ENCODE measurements at places on chromosomes 5 and 9. TPM values are rescaled to one million over a fixed set of nuclear protein-coding genes. Genes with fewer than 3 reads are reported as not detected.

The DPYSL3 gene
- 329 TPM for total RNA-seq

The FAM221B gene
- total RNA-seq: not detected

DNA sequence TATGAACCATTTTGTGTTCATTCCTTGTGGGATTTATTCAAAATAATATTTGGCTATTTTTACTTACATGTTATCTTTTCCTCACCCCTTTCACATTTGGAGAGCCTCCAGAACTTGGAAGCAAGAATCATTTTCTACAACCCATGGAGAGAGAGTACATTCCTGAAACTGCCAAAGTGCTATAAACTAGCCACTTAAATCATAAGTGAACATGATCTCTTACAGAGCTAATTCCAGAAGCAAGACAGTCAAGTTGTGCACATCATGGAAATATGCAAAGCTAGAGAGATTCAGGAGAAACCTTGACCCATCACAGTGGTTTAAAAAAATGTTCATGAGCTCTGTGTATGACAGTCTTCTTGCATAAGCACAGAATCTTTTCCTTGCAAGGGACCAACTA is 883.6 kb upstream of the C9orf72 start:
- no peaks in the 10 kb centered on the region for H3K27me3 ChIP-seq
- H3K27ac ChIP-seq: no peak overlapping the region
- H3K4me3 ChIP-seq: no peak overlapping the region

DNA sequence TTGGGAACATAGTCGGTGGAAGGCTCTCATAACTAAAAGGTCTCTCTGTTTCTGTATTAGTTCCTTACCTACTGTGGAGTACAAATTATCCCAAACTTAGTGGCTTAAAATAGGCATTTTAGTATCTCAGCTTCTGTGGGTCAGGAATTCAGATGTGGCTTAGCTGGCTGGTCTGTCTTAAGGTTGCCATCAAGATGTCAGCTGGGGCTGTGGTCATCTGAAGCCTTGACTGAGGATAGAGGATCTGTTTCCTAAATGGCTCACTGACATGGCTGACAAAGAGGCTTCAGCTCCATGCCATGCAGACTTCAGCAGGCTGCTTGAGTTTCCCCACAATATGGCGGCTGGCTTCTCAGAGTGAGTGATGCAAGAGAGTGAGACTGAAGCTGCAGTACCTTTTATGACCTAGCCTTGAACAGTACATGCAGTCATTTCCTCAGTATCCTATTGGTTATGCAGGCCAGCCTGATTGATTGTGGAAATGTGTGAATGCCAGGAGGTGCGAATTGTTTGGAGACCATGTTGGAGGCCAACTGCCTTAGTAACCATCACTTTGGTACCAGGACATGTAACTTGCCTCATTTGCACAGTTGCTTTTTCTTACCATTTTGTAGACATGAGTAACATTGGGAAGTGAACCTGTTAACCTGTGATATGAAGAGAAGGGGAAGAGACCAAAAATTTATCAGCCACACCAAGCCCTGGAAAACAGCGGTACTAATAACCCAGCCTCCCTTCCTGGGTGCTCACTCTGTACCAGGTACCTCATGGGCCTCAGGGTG is 152.8 kb upstream of the IER5L start:
- H3K36me3 ChIP-seq: peaks cover 5% of the 10 kb centered on the region
- no peak for DNase-seq
- H3K4me1 ChIP-seq: peaks cover 34% of the 10 kb centered on the region
- 0 out of 2 replicates have a peak, but pooled peaks cover 4% of the 10 kb centered on the region for H3K27me3 ChIP-seq

DNA sequence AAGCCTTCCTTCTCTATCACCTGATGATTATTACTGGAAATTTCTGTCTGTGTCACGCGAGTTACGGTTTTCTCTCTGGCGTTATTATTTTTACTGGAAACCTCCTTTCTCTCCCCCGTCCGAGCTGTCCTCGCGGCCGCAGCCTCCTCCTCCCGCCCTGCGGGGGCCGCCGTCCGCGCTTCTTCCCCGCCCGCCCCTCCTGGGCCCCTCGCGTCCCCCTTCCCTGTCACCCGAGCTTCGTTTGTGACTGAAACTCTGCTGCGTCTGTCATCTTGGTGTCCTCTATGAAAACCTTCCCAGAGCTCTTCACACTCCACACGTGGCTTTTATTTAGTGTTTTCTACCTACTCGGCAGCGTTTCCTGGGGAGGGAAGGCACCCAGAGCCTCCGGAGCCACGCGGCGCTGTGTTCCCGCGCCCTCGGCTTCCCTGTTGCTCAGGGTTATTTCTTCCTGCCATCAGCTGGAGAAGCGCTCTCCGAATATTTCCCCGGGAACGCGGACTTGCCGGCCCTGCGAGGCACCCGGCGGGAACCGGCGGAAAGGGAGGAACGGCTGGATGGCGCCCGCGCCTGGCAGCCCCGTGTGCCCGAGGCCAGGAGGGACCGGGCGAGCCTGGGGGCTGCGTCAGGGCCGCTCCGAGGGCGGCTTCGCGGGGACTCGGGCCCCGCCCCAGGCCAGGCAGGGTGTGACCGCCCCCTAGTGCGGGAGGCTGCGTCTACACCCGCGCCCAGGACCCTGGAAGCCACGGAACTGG is 33.9 kb downstream of the TRIP13 start:
- H3K36me3 ChIP-seq: no peaks in the 10 kb centered on the region
- peak; percentile 56 for DNase-seq
- H3K27ac ChIP-seq: no peak overlapping the region
- peaks cover 5% of the 10 kb centered on the region for H3K4me1 ChIP-seq
- peaks cover 26% of the 10 kb centered on the region for H3K27me3 ChIP-seq

DNA sequence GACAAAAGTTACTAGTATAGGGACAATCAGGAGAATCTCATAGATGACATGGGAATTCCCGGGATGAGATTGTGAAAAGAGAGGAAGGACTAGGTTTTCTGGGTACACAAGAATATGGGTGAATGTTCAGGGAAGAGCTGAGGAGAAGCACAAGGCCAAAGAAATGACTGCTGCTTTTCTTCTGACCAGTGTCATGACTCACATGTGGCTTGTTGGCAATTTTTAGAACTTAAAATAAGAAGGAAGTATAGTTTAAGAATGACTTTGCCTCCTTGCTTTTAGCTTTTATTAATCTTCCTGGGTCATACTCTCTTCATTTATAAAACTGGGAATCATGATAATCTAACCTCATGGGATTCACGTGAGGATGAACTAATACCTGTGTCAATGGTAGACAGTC is 652.4 kb upstream of the MEF2C start:
- no peaks in the 10 kb centered on the region for H3K27me3 ChIP-seq
- H3K4me3 ChIP-seq: no peak overlapping the region
- H3K4me1 ChIP-seq: no peaks in the 10 kb centered on the region
- no peak for DNase-seq

GRCh38 chr5:23727271-23727670 is 219.9 kb downstream of the PRDM9 start:
- no peaks in the 10 kb centered on the region for H3K27me3 ChIP-seq
- DNase-seq: no peak
- H3K36me3 ChIP-seq: no peaks in the 10 kb centered on the region
- H3K4me1 ChIP-seq: 0 out of 2 replicates have a peak, but pooled peaks cover 4% of the 10 kb centered on the region

DNA sequence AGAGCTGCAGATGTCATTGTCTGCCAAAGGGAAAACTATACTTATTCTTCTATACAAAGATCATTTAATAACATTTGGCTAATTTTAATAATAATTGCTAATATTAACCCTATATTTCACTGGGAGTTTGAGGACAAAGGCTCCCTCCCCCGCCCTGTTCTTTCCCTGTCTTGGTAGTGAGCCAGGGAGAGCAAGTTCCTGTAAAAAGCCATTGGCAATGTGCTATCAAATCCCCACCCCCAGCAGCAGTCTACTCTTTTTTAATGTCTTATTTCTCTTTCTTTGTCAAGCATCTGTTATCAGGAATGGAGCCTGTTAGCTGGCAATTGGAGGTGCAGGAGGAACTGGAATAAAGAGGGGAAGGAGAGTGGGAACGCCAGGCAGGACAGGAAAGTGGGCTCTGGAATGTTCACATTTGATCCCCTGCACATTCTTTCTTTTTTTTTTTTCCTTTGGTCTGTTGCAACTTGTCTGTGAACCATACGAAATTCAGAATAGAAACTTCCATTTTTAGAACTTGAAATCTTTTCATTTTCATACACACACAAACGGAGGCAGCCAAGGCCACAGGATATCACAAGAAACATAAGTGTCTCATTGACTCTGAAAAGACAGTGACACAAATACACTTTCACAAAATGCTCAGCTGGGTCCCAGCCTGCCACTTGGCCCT is 664.8 kb upstream of the ZNF608 start:
- peaks cover 79% of the 10 kb centered on the region for H3K4me1 ChIP-seq
- no peaks in the 10 kb centered on the region for H3K36me3 ChIP-seq
- DNase-seq: no peak
- peak overlapping the region; percentile 31 for H3K4me3 ChIP-seq
- H3K27ac ChIP-seq: peak overlapping the region; percentile 83

DNA sequence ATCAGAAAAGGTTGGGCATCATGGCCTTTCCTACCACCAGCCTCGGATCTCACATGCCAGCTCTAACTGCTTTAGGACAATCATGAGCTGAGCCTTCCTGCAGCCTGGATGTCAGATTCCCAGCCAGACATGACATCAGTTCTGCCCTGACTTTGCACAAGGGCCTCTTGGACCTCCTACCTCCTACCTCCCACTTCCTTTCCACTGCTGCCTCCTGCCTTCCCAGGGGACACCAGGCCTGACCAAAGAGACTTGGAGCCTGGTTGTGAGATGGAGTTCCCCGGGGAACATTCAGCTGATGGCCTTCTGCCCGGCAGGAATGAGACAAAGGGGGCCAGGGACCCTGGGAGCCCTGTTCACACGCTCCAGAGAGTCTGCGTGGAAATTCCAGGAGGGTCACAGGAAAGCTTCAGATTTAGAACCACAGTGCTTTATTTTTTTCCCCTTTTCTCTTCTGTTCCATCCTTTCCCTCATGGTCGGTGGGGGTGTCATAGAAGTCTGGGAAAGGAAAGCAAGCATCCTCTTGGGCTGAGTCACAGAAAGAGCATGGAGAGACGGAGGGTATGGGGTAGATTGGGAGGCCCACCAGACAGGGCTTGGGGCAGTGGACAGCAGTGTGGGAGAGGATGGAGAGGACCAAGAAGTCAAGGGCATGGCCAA is 35.4 kb upstream of the IL17B start:
- DNase-seq: no peak
- H3K27me3 ChIP-seq: no peaks in the 10 kb centered on the region
- H3K36me3 ChIP-seq: no peaks in the 10 kb centered on the region
- H3K4me3 ChIP-seq: no peak overlapping the region

DNA sequence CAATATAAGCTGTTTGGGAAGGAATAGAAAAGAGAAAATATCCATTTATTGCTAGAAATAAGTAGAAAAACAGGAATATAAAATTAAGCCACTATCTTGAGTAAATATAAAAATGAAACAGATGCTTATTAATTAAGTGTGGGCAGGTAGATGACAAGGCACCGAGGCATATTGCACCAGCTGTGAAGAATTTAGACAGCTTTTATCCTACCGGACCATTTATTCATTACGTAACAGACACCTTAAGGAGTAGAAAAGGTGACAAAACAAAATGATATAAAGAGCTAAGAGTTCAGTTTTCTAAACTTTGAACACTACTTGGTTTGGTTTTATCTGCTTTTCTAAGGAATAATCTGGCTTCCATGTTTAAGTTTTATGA is 404.1 kb downstream of the PTPRD start:
- H3K27ac ChIP-seq: no peak overlapping the region
- H3K4me3 ChIP-seq: peak overlapping the region; percentile 73
- H3K4me1 ChIP-seq: no peaks in the 10 kb centered on the region

GRCh38 chr5:172683645-172684471 is 42.8 kb downstream of the NEURL1B start:
- peak overlapping the region; percentile 62 for H3K4me3 ChIP-seq
- H3K36me3 ChIP-seq: 0 out of 2 replicates have a peak, but pooled peaks cover 2% of the 10 kb centered on the region
- peaks cover 14% of the 10 kb centered on the region for H3K4me1 ChIP-seq
- no peak overlapping the region for H3K27ac ChIP-seq
- peaks cover 30% of the 10 kb centered on the region for H3K27me3 ChIP-seq

- no peak for DNase-seq
- peaks cover 15% of the 10 kb centered on the region for H3K4me1 ChIP-seq
- no peak overlapping the region for H3K27ac ChIP-seq
Observed at GRCh38 chr5:127942246-127943060, 141.1 kb upstream of the SLC12A2 start.

DNA sequence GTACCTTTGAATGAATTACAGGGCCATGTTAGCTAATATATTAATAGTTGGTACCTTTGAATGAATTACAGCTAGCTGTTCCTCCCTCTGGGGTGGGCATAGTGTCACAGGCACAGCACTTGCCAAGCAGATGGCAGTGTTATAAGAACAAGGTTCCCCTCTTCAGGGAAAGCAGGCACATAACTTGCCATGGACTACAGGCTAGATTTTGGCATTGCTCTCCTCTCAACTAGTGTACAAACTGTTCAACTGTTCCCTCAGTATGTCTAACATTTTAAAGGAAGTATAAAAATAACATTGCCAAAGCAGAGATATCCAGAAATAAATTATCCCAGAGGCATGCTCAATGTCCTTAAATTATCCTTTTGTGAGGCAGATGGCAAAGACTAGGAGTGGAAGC is 33.7 kb downstream of the ABITRAM start:
- H3K27ac ChIP-seq: no peak overlapping the region
- H3K27me3 ChIP-seq: no peaks in the 10 kb centered on the region
- H3K4me3 ChIP-seq: no peak overlapping the region
- H3K36me3 ChIP-seq: peaks cover 19% of the 10 kb centered on the region
- DNase-seq: no peak
- no peaks in the 10 kb centered on the region for H3K4me1 ChIP-seq

- H3K27me3 ChIP-seq: no peaks in the 10 kb centered on the region
- DNase-seq: no peak
- H3K4me1 ChIP-seq: peaks cover 3% of the 10 kb centered on the region
- 0 out of 2 replicates have a peak, but pooled peaks cover under 1% of the 10 kb centered on the region for H3K36me3 ChIP-seq
- no peak overlapping the region for H3K4me3 ChIP-seq
Observed at GRCh38 chr5:54234304-54234933, 76.0 kb downstream of the ARL15 start.

GRCh38 chr5:129978270-129978669 is 74.0 kb downstream of the CHSY3 start:
- no peak overlapping the region for H3K27ac ChIP-seq
- H3K4me1 ChIP-seq: no peaks in the 10 kb centered on the region
- no peak overlapping the region for H3K4me3 ChIP-seq
- no peaks in the 10 kb centered on the region for H3K36me3 ChIP-seq
- no peaks in the 10 kb centered on the region for H3K27me3 ChIP-seq
- no peak for DNase-seq

- no peaks in the 10 kb centered on the region for H3K27me3 ChIP-seq
- no peak overlapping the region for H3K4me3 ChIP-seq
- H3K27ac ChIP-seq: no peak overlapping the region
- H3K36me3 ChIP-seq: no peaks in the 10 kb centered on the region
- H3K4me1 ChIP-seq: peaks cover 22% of the 10 kb centered on the region
Observed at GRCh38 chr9:89903141-89903475, 298.3 kb downstream of the GADD45G start.

GRCh38 chr9:114442022-114442421 is 54.2 kb upstream of the AKNA start:
- H3K27me3 ChIP-seq: no peaks in the 10 kb centered on the region
- H3K36me3 ChIP-seq: no peaks in the 10 kb centered on the region
- no peak overlapping the region for H3K4me3 ChIP-seq
- DNase-seq: no peak
- H3K27ac ChIP-seq: no peak overlapping the region
- H3K4me1 ChIP-seq: no peaks in the 10 kb centered on the region
